Temporal lobe (tissue), 4 donors: ENCODE measurements at places on chromosomes 3 and 15. TPM values are rescaled to one million over a fixed set of nuclear protein-coding genes. Genes with fewer than 3 reads are reported as not detected.

MASP1 gene
- total RNA-seq: 42.0 TPM

FRMD4B gene
- 49.9 TPM for total RNA-seq

SAMMSON gene
- total RNA-seq: not detected

UBE2E2 gene
- total RNA-seq: 81.9 TPM

KCNH8 gene
- total RNA-seq: 6.6 TPM

LMOD3 gene
- under 0.01 TPM for total RNA-seq

SYNM gene
- 14.0 TPM for total RNA-seq

TJP1 gene
- 60.0 TPM for total RNA-seq

GPR149 gene
- total RNA-seq: 1.7 TPM

ISL2 gene
- total RNA-seq: not detected
